ENCODE measurements at places on chromosomes 1 and 21.

GRCh38 chr21:24423546-24423945 is 1183.7 kb downstream of the MRPL39 start:
- no peak for DNase-seq

- no peak for DNase-seq
Observed at GRCh38 chr1:64248065-64248464, 44.6 kb downstream of the UBE2U start.

DNA sequence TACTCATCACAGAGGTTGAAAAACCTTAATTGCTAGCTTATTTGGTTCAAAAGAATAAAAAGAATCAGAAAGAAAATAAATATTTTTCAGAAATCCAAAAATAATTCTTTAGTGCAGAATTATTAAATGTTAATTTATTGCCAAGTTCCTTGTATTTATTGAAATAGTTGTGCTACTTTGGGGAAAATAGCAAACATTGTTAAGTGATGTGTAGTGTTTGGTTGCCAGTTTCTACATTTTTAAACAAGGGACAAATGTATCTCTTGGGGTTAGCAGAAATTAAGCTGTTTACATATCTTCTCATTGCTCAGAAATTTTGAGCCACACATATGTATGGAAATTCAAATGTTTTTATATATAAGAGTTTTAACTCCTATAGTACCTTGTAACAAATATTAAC is 775.0 kb downstream of the USP25 start:
- DNase-seq = no peak

DNA sequence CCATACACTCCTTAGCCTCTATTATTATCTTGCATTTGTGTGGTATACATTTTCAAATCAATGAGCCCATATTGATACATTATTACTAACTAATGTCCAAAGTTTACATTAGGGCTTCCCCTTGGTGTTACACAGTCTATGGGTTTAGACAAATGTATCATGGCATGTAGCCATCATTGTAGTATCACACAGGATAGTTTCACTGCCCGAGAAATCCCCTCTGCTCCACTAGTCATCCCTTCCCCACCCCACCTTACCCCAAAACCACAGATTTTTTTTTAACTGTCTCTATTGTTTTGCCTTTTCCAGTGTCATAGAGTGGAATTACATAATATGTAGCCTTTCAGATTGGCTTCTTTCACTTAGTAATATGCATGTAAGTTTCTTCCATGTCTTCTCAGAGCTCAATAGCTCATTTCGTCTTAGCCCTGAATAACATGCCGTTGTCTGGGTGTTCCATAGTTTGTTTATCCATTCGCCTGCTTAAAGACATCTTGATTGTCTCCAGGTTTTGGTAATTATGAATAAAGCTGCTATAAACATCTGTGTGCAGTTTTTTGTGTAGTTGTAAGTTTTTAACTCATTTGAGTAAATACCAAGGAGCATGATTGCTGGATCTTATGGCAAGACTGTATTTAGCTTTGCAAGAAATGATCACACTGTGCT is 86.4 kb upstream of the LYST start:
- no peak for DNase-seq

GRCh38 chr1:58664881-58665280 is 35.0 kb downstream of the MYSM1 start:
- DNase-seq = no peak

- no peak for DNase-seq
Observed at GRCh38 chr1:48792961-48793360, 16.3 kb upstream of the BEND5 start.

DNA sequence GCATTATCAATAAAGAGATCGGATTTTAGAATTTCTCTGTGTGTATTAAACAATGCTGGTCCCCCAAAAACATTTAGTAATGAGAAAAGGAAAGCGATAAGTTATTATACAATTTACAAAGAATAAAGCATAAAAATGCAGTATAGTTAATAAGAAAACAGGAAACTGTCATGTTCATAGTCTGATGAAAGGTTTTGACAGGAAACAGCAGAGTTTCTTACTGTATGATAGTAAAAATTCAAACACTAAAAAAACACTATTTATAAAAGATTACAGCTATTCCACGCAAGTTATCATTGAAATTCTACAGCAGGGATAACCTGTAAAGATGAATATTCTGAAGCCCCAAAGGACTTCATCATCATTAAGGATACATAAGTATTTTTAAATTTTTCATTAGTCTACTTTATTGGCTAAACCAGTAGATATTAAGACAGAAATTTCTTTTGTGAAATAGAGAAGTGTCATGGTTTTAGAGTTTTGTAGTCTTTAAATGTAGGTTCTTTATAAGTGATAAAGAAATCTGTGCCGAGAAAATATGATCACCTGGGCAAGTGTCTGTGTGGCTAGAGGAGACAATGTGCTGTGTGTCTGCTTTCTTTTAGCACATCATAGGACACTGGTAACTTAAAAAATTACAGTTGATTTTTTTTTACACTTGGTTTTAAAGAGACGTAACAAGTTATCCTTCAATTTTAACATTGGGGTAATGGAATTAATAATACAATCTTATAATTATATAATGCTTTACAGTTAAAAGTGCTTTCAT is 49.7 kb upstream of the GFI1 start:
- DNase-seq = no peak

DNA sequence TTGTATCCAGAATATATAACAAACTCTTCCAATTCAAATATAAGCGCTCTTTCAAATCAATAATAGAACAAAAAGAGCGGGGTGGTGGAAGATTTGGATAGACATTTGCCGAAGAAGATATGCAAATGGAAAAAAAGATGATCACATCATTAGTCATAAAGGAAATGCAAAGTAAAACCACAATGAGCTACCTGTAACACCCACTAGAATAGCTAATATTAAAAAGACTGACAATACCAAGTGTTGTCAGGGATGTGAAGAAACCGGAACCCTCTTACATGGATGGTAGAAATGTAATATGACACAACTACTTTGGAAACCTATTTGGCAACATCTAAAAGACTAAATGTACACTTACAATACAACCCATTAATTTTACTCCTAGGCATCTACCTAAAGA is 5.7 kb upstream of the TRAF5 start:
- no peak for DNase-seq

All from NCI-H345 (cell line).